ENCODE measurements at places on chromosomes 12 and 14.

GRCh38 chr12:117363953-117364486 is 2.6 kb upstream of the NOS1 start:
- DNase-seq: no peak

DNA sequence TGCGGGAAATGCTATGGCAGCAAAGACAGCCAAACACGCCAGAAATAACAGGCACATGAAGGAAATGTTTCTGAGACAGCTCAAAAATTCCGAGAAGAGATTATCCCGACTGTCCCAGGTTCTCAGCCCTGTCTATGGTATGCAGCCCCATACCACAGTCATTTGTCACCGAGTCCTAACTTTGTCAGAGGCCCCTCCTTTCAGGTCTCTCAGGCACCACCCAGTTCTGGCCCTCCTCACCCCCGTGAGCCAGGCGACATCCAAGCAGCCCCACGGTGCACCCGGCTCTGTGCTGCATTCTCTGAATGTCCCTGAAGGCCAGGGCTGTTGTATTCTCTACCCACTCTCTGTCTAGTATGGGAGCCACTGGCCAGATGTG is 24.0 kb downstream of the SSH1 start:
- no peak for DNase-seq

GRCh38 chr12:123771261-123771660 is 9.2 kb downstream of the DNAH10 start:
- DNase-seq: no peak

GRCh38 chr14:31787377-31787776 is 226.2 kb downstream of the NUBPL start:
- DNase-seq: no peak

DNA sequence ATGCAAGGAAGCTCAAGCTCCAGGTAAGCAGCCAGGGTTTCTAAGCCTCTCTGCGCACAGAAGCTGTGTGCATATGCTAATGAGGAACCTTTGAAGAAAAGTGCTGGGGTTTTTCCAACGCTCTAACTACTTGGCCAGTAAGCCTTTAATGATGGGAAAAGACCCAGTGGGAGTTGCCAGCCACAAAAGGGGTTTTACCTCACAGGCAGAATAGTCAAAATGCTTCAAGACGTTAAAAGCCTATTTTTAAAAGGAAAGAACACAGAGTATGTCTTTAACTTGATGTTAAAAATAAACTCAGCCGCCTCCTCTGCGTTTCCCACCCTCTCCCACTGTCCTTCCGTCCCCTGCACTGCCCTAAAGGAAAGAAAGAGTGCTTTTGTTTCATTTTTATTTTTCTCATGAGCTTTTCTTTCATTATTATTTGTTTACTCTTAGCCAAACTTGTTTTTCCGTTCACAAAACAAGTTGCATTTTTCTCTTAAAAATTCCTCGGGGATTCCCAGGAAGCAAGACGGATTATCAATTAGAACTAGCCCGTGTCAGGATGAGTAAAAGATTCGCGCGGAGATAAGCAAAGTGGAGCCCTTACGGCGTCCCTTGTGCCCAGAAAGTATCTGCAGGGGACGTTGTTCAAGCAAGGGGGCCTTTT is 209.8 kb upstream of the NUDT4 start:
- DNase-seq: no peak

- DNase-seq: no peak
Measured at GRCh38 chr14:100732766-100733100, 6.0 kb downstream of the DLK1 start.
